Stimulated activated CD8-positive, alpha-beta memory T cell treated with anti-CD3 and anti-CD28 coated beads, Interleukin-12 subunit alpha, Interleukin-12 subunit beta, amount 100 ng/mL, for 1 hour (primary cell): ENCODE measurements at places on chromosomes 16 and 17.

DNA sequence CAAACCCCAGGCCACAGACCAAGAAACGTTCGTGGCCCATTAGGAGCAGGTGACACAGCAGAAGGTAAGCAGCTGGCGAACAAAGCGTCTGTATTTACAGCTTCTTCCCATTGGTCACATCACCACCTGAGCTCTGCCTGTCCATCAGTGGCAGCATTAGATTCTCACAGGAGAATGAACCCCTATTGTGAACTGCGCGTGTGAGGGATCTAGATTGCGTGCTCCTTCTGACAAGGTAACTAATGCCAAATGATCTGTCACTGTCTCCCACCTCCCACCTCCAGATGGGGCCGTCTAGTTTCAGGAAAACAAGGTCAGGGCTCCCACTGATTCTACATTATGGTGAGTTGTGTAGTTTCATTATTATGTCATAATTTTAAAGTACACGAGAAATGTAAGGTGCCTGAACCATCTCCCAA, 186.3 kb downstream of the CPPED1 start:
- DNase-seq, result no peak

DNA sequence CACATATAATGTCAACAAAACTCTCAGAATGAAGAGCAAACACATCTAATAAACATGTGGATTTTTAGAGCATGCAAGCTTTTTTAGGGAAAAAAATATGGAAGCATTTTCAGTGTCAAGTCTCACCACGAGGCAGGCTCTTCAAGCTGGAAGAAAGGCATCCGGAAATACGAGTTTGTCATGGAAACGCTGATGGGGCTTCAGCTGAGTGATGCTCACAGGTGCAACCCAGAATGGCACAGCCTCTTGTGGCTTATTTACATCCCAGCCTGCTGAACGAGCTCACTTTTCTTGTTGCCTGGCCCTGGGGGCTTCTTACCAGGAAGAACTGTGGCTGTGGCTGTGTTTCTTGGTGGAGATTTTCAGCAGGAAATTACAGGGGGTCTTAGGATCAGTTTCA, 24.1 kb upstream of the DYNLL2 start:
- no peak for DNase-seq

- no peak for DNase-seq
These were observed 189.4 kb downstream of the CCT6B start for GRCh38 chr17:34771891-34772290.

DNA sequence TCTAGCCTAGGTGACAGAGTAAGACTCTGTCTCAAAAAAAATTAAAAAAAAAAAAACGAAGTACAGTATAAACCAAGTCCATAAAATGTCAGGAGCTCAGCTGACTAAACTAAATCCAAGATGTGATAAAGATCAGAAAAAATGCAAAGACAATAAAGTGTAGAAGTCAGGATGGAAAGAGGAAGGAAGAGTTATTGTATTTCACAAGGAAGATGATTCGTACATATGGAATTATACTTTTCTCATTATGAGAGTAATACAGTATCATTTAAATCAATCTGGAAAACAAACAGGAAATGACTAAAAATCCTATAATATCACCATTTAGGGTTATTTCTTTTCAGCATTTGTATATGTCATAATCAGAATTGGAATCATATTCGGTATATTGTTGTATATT, 11.4 kb upstream of the APOH start:
- DNase-seq, result no peak

DNA sequence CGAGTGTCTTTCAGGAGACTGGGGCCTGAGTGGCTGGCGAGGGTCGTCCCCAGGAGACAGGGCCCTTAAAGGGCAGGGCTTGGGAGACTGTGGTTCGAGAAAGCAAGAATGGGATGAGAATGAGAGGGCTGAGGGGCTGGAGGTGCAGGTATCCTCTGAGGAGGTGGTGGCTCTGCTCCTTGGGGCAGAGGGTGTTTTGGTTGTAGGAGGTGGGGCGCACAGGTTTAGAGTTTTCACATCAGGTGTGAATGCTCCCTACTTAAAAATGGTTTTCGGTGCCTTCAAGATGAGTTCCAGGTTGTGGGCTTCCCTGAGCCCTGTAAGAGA, 430 bp downstream of the BCAS3 start:
- no peak for DNase-seq

GRCh38 chr16:10362077-10362863, 23.6 kb upstream of the ATF7IP2 start:
- DNase-seq, result no peak

DNA sequence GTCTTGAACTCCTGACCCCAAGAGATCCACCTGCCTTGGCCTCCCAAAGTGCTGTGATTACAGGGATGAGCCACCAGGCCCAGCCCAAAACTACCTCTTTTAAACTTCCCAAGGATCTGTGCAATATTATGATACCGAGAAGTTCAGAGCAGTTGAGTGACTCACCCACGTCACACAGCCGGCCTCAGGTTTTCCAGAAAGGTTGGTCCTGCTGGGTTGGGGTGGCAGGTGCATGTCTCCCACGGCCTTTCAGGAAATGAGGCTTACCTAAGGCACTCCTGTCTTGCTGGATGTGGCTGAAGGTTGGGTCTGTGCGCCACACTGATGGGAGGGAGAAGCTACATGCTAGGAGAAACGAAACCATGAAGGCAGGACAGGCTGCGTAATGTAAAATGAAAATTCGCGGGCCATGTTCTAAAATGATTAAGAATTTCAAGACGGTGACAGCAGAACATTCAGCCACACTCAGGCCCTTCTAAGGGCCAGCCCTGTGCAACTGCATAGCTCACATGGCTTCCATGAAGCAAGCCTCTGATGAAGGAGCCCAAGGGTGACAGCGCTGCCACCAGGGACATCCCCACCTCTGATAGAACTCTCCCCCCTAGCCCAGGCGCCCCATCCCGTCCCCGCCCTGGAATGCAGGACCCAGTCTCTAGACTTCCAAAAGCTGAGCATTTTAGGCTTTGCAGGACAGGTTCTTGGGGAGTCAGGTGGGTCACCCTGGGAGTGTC, 6.6 kb upstream of the GLIS2 start:
- no peak for DNase-seq

GRCh38 chr17:28372945-28373274, 1.4 kb downstream of the SARM1 start:
- DNase-seq, result no peak

DNA sequence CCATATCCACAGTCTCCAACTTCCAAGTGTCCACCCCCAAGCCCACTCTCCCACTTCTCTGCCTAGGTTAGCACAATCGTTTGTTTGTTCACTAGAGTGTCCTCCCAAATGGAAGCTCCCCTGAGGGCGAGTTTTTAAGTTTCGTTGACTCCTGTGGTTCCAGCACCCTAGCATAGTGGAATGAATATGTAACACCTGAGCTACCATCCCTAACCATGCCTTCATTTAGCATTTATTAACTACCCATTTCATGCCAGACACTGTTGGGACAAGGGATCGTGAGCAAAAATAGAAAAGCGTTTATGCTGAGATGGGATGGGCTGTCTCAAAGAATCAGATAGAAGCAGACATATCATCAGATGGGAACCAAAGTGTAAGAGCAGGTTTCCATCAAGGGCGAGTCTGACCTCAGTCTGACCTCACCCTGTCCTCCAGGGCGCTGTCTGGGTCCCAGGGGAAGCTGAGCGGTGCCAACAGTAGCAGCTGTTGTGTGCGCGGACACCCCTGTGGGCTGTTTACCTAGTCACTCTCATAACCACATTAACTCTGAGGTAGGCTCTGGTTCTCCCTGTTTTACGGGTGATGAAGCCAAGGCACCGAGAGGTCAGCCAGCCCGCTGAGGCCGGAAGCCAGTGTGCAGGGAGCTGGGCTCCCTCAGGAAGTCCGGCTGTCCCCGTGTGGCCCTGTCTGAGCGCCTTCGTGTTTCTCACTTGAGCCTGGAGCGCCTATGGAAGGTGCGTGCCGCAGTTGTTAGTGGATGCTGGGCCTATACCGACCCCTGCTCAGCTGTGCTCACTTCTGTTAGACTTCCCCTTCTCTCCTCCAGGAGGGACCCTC, 6.2 kb downstream of the CNP start:
- DNase-seq, result no peak

- no peak for DNase-seq
These were observed 15.2 kb downstream of the CARHSP1 start for GRCh38 chr16:8853611-8854010.

DNA sequence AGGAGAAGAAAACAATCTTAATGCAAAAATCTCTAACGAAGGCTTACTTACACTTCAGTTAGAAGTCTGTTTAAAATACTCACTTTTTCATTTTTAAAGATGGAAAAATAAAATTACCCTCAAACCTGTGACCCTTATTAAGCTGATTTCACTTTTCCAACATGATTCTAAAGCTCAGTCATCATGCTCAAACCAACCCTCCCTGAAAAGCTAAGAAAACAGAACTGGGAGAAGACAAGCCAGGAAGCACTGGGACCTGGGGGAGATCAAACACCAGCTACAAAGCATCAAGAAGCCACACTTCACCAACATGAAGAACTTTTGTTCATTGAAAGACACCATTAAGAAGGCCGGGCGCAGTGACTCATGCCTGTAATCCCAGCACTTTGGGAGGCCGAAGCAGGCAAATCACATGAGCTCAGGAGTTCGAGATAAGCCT, 88.8 kb downstream of the LITAF start:
- no peak for DNase-seq

DNA sequence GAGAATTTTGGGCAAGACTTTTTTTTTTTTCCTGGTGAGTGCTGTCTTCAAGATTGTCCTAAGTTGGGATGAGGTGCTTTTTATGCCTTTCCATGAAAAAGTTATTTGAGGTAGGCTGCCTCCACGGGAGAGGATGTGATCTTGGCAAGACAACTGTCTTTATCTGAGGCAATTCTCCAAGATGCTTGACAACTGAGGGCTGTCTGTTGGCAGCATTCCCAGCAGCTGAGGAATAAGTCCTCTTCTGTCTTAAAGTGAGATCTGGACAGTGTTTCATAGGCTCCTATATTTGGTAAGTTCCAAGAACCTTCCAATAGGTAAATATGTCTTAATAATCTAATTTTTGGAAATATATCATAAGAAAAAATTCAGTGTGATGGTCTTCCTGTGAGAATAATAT, 662.0 kb downstream of the CDH11 start:
- DNase-seq, result no peak

GRCh38 chr17:28615260-28615940, 1.4 kb upstream of the RSKR start:
- no peak for DNase-seq

GRCh38 chr16:65770752-65771151, 595.7 kb upstream of the CDH5 start:
- no peak for DNase-seq

DNA sequence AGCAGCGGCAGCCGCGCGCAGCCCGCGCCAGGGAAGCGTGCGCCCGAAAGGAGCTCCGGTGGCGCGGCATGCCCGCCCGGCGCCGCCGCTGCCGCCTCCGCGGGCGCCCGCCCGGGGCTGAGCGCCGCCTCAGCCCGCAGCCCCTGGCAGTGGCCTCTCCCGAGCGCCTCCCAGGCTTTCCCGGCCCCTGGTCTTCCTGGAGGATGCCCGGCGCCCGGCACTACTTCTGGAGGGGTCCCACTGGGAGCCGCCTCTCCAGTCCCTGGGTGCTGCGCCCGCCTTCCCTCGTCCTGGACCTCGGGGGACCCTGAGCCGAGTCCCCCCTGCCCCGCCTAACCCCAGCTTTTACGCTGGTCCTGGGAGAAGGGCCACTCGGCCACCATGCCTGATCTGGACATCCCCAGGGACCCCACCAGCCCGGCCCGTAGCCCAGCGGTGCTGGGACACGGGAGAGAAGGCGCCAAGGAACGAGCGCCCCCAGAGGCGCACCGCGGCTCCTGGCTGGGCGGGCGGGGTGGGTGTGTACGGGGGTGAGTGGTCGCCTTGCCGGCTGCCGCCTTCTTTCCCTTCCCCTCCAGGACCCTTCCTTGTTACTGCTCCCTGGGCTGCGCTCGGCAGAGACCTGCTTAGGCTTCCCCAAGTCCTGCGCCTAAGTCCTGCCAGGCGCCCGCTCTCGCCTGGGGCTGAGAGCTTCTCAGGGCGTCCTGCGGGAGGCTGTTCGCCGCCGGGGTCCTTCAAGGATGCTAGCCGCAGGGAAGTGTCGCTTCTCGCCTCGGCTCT, 704 bp downstream of the ASIC2 start:
- DNase-seq, result no peak

DNA sequence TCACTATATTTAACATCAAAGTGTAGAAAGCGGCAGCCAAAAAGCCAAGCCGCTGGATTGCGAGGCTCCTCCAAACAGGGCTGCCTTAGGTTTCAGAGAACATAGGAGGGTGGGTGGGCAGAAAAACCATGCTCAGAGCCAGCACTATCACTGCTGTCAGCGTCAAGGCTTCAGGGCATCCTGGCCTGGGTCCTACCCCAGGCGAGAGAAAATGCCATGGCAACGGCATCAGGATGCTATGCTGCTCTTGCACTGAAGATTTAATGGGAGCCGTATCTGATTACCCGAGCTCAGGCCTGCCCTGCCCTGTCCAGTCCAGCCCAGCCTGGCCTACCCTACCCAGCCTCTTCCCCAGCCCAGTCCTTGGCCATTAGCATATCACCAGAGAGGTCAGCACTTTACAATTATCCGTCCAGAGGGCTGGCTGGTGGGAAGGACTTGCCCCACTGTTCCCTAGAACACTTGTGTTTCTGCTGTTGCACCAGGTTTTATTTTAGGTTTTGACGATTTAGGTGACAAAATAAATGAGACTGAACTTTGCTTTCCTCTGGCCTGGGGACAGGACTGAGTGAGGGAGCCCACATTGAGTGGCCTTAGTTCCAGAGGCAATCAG, 61.1 kb downstream of the TOM1L2 start:
- DNase-seq, result no peak

GRCh38 chr16:56930486-56931270, 1.3 kb upstream of the HERPUD1 start:
- DNase-seq, result no peak

- DNase-seq, result no peak
These were observed 25.1 kb downstream of the SGSM2 start for GRCh38 chr17:2362416-2362815.

GRCh38 chr17:78324391-78325075, 35.3 kb downstream of the SOCS3 start:
- DNase-seq, result no peak

DNA sequence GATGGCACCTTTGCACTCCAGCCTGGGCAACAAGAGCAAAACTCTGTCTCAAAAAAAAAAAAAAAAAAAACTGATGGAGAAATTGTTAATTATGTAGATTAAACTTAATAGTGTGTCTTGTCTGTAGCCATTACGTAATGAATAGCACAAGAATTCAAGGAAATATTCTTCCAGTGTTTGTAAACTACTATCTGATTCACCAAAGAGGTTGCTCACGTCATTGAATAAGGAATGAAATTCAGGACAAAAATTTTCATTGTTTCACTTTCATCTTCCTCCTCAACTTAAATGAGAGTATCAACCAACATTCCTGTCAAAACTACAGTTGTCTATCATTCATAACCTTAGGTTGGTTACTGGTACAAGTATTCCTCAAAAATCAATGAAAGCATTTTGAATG, 30.7 kb upstream of the MYO18A start:
- no peak for DNase-seq
